ENCODE measurements at places on chromosomes 4 and X.

DNA sequence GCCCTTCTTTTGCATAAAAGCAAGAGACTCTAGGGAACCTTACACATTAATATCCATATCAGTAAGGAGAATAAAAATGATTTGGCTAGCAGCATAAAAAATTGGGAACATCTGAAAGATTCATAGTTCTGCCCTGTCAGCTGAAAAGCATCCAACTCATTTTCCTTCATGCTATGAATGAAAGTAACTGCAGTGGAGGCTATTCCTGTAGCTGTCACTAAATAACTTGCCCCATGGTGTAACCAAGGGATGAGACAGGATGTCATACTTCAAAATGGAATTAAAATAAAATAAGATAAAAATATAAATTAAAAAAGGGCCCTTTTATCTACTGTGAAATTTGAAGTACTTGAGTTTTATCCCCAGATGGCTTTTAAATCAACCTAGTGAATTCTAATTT lies 878.8 kb downstream of the C4orf33 start:
- no peak for DNase-seq

- no peak for DNase-seq
Observed at GRCh38 chr4:76108467-76109181, 34.1 kb downstream of the ART3 start.

GRCh38 chr4:164856396-164856795 lies 20.6 kb upstream of the APELA start:
- no peak for DNase-seq

DNA sequence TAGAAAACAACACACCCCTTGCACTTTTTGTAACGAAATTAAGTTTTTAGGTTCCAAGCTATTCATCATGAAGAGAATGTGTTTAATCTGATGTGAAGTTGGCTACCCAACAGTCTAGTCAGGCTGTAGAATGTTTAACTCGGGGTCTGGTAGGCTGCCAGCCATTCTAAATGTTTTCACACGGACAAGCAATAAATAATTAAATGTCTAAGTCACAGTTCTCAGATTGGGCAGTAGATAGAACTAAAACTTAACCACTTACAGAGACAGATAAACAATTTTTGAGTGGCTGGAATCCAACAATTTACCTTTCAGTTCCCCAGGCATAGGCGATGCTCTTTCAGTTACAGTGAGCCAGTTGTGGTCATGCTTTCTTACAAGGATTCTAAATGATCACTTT lies 66.5 kb downstream of the CHIC2 start:
- no peak for DNase-seq

GRCh38 chr4:125283707-125284279 lies 31.0 kb upstream of the FAT4 start:
- DNase-seq: no peak

- DNase-seq: no peak
Observed at GRCh38 chr4:89311433-89311832, 3.8 kb upstream of the GPRIN3 start.

GRCh38 chrX:149221230-149221629 lies 283.9 kb downstream of the IDS start:
- DNase-seq: no peak

GRCh38 chrX:153830640-153831428 lies 490 bp upstream of the PDZD4 start:
- no peak for DNase-seq

DNA sequence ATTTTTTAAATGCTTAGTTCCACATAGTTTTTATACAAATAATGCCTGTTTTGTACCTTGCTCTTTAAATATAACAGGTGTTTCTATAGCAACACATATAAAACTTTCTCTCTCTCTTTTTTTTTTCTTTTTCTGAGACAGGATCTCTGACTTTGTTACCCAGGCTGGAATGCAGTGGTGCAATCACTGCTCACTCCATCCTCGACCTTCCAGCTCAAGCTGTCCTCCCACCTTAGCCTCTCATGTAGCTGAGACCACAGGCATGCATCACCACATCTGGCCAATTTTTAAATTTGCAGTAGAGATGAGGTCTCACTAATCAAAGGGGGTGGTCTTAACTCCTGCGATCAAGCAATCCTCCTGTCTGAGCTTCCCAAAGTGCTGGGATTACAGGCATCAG lies 18.3 kb upstream of the SULT1E1 start:
- DNase-seq: no peak

DNA sequence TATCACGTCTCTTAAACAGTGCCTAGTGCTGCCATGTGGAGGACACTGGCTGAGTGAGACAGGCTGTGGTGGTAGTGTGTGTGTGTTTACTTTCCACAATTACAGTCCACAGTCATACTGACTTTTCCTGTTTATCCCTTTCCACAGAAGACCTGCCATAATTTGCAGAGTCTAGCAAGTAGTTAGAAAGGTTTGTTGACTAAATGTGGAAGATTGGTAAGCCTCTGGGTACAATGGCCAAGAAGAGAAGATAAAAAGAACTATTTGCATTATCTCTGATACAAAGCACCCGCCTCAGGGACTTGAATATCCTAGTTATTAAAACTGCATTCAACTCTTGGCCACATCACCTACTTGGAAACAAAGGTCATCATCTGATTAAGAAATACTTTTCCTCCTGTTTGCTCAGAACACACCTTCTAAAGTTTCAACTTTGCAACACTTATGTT lies 89.1 kb downstream of the FAM13A start:
- no peak for DNase-seq

DNA sequence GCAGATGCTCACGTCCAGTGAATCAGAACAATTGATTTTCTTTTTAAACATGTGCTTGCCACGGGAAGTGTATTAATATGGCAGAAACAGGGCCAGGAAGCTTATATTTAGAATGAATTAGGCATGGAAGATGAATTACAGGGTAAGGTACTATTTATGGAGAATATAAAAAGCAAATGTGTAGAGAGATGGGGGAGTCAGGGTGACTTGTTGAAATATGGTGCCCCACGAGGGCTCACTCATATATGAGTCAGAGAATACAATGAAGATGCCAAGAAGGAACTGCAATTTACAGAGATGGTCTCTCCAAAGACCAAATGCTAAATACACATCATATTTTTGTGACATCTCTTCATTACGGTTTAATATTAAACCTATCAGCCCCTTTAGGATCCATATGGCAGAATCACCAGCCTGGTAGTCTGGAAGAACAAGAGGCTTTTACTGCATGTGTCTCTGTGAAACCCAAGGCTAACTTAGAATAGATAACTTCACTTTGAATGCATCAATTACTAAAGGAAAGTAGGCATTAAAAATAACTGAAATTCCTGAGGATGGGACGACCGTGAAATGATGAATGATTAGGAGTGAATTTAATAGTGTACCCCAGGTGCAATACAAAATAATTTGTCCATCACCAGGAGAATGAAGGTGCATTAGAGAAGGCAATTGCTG lies 385.3 kb downstream of the ARHGAP24 start:
- DNase-seq: no peak

GRCh38 chr4:71498625-71499024 lies 159.8 kb downstream of the SLC4A4 start:
- DNase-seq: no peak

DNA sequence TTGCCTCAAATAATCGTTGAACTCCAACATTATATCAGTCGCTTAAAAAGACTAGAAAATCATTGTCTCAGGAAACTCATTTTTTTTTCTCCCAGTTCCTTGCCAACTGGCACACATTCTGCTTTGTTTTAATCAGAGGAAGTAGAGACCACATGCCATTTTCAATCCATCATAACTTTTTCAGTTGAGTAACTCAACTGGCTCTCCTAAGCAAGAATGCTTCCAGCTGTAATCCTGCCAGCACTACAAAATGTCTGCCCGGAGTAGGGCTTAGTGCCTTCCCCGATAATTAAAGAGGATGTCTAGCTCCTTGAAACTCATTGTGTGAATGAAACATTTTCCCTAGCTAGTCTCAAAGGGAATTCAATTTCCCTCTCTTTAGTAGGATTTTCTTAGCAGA lies 33.0 kb downstream of the FREM3 start:
- no peak for DNase-seq

- DNase-seq: no peak
Observed at GRCh38 chrX:66005830-66006449, 33.9 kb downstream of the VSIG4 start.

- no peak for DNase-seq
Observed at GRCh38 chr4:132767901-132768300, 381.2 kb upstream of the PCDH10 start.

- DNase-seq: no peak
Observed at GRCh38 chr4:145042601-145043285, 55.3 kb downstream of the ANAPC10 start.

- DNase-seq: no peak
Observed at GRCh38 chr4:43264730-43265129, 372.2 kb downstream of the GRXCR1 start.

DNA sequence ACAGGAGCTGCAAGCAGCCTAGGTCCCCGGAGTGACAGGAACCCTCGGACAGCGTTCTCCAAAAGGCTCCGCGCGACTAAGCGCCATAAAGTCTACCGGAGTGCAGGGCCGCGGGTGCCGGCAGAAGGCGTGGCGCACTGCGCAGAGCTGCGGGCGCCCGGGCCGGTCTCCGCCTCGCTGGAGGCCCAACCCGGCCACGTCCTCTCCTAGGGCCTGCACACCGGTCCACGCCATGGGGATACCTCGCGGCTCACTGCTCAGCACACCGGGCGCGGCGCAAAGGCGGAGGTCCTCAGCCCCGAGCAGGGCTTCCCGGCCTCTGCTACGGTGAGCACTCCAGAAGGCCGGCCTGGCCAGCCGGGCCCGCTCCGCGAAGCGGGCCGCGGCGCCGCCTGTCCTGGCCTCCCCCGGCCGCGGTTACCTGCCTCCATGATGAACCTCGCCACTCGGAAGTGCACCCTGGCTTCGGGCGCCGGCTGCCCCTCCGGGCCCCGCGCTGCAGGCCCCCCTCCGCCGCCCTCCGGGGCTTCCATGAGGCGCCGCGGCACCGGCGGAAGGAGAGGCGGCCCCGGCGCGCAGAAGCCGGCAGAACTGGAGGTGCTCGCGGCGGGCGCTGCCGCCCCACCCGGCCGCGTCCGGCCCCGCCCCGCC lies at the start of gene CCNQ:
Gene CCNQ (minus strand): TSS at position 599 of the 651 bp plus-strand sequence. CDS start 66 bp downstream, at position 533.
- DNase-seq: no peak

DNA sequence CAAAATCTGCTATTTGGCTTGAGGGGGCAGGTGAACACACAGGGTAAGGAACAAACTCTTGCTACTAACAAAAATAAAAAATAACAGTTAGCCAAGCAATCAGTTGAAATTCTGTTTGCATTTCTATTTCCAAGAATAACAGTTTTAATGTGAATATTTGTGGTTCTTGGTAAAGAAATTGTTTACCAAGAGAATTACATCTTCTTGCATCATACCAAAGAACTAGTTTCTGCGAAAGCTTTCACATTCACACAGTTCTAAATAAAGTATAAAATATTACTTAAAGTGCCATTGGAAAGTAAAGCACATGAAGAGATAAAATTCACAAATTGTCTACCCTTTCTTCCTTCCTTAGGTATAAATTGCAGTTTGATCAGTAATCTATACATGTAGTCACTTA lies 54.4 kb downstream of the KLHL4 start:
- DNase-seq: no peak

DNA sequence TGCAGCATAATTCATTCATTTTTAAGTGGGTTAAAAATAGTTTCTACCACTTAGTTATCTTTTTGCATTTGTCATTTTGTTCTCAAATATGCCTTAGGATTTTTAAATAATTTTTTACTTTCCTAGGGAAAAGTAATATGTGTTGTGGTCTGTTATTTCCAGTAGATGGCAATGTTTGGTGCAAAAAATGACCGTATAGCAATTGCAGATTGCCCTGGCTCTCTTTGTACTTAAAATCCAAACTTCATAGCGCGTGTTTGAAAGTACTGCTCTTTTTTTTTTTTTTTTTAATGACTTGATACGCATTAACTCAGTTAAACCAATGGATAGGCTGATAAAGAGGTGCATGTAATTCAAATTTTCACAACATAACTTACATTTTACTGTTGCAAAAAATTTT lies 74.4 kb upstream of the RBMX start:
- DNase-seq: no peak

DNA sequence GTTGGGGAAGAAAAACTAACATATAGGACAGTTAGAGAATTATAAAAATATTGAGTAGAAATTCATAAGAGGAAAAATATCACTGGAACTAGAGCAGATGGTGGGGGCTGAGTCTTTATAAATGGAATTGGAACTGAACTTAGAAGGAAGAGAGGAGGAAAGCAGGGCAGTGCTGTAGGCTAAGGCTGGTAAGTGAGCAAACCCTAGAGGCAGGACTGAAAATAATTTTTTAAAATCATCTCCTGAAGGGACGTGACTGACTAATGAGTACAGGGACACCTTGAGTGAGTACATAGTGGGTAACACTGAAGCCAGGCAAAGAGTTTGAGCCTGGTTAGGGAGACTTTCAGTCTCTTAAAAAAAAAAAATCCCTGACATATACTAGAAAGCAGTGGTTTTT lies 63.3 kb downstream of the GALNT7 start:
- DNase-seq: no peak

GRCh38 chr4:35872273-35872672 lies 372.0 kb downstream of the ARAP2 start:
- DNase-seq: no peak

- no peak for DNase-seq
Observed at GRCh38 chr4:71559957-71560571, 221.2 kb downstream of the SLC4A4 start.

GRCh38 chr4:168558599-168558998 lies 61.7 kb downstream of the PALLD start:
- no peak for DNase-seq

DNA sequence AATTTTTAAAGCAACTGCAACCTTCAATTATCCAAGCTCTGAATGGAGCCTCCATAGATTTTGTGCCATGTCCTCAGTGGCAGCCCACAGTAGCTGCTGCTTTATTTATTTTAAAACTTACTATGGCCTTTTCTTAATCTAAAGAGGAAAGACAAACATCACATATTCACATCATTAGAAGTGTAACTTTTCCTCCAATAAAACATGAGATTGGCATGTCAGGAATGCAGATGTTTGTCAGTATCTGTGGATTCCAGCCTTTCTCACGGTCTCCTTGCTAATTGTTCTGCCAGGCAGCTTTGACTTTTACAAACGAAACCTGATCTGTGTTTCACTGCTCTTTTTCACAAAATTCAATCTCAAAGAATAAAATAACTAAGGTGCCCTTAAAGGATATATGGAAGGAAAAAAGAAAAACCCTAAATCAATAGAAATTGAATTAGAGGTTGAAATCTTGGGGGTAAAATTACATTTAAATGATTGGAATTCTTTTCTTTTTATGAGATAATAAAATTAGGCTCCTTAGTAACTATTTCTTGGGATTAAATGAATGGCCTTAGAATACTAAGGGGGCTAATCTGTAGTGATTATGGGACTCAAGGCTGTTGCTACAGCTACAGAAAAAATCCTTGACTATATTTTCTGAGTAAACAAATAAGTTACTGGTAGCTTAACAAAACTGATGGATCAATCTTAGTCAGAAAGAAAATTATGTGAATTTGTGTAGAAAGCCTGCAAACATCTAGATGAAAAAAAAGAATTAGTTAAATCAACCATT lies 151.3 kb downstream of the RTL9 start:
- no peak for DNase-seq

Measured in stimulated activated CD4-positive, alpha-beta T cell treated with anti-CD3 and anti-CD28 coated beads, Interleukin-12 subunit alpha, Interleukin-12 subunit beta, amount 100 ng/mL, for 24 hours (primary cell).